ENCODE measurements at places on chromosomes 16 and 17.
A peak's percentile ranks its signal among the peaks of the same experiment; 100 is the strongest.

GRCh38 chr16:88022076-88023042 lies 71.1 kb downstream of the BANP start:
- DNase-seq, result no peak

DNA sequence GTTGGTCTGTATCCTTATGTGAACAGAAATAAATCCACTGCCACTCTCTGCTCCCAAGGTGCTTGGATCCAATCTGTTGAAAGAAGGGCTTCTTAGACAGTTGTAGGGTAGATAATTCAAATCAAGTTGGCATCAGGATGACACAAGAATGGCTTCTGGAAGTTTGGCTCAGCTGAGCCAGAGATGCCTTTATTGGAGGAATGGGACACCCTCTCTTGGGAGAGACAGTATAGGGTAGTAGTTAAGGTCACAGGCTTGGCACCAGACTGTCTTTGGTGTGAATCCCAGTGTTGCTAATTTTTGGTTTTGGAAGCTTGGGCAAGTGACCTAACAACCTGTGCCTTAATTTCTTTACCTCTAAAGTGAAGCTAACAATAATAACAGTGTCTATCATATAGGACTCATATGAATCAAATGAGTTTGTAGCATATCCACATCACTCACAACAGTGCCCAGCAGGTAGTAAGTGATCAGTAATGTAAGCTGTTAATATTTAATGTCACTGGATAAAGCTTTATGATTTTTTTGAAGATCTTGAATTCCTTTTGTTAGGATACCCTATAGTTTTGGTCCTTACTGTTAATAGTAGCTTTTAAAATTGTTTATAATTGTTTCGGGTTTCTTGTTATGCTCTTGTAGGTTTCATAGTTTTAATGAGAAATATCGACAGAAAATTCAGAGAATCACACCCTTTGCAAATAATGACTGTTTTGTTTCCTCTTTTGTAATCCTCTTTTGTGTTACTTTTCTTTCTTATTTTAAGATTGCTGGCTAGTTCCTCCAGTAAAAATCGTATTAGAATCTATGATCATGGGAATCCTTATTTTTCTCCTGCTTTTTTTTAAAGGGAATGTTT lies 19.1 kb downstream of the ZNRF1 start:
- peak; percentile 29 for DNase-seq

- DNase-seq, result no peak
Observed at GRCh38 chr17:65479282-65479681, 82.2 kb downstream of the AXIN2 start.

- no peak for DNase-seq
Observed at GRCh38 chr17:40338058-40338457, 26.5 kb downstream of the GJD3 start.

DNA sequence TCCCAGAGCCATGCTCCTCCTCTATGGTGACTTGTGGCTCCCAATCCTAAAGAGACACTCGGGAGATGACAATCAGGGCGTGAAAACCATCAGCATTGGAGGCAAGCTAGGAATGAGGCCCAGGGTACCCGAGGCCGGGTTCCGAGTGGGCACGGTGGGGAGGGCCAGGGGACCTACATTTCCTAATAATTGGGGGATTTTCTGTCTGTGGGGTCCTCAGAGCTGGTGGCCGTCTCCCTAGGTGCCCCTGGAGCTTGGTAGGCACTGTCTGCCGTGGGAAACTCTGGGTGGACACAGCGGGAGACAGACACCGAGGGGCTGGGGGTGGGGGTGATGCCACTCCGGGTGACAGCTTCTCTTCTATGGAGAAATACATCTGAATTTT lies 312.5 kb upstream of the TNRC6C start:
- no peak for DNase-seq
